ENCODE measurements at places on chromosomes 2 and 18.

DNA sequence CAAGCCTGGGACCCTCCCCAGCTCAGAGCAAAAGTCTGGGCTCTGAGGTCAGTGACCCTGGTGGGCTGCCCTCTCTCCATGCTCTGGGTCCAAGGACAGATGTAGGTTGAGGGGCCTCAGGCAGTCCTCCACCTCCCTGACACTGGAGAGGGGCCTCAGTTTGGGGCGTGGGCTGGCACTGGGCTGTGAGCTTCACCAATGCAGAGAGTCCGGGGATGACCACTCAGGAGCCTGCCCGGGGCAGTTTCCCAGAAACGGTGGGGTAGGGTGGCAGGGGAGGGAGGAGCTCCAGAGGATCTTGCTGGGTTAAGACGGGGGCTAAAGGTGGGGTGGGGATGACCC lies 40.5 kb upstream of the SMAD7 start:
- DNase-seq, result no peak

- DNase-seq, result no peak
Observed at GRCh38 chr2:21361384-21361783, 237.6 kb downstream of the TDRD15 start.

GRCh38 chr2:225416616-225417367 lies 17.3 kb downstream of the NYAP2 start:
- no peak for DNase-seq

- no peak for DNase-seq
Observed at GRCh38 chr2:61425605-61426155, 45.2 kb downstream of the USP34 start.

DNA sequence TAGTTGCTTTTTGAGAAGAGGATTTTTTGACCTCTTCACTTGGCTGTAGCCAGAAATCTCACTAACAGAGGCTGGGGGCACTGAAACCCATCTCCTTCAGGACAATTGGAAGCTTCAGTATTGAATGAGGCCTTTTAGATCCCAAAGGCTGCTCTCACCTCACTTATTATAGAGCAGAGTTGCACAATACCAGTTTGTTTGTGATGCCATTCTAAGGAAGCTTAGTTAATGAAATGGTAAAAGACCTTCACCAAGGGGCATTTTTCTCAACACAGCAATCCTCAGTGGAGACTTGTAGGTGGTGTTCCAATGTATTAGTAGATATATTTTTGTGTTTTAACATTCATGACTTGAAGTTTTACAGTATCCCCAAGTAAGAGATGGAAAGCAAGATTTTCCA lies 71.0 kb upstream of the RFX8 start:
- no peak for DNase-seq

- no peak for DNase-seq
Observed at GRCh38 chr2:40095000-40095399, 315.9 kb upstream of the THUMPD2 start.

- no peak for DNase-seq
Observed at GRCh38 chr18:63000839-63001238, 285.5 kb downstream of the PHLPP1 start.

DNA sequence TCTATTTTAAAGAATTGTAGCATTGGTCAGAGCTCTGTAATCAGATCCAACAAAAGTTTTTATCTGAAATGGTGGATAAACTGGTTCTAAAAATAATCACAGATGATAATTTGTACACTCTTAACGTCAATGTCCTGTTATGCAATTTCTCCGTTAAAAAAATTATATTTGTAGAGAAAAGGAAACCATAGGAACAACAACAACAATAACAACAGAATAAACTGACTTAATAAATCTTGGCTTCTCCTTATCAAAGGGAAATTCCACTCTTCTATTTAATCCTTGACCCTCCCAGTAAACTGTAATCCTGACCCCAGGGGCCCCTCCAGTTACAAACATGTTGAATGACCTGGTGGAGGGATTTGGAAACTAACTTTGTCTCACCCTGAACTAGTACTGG lies 78.6 kb upstream of the ZFP36L2 start:
- no peak for DNase-seq

DNA sequence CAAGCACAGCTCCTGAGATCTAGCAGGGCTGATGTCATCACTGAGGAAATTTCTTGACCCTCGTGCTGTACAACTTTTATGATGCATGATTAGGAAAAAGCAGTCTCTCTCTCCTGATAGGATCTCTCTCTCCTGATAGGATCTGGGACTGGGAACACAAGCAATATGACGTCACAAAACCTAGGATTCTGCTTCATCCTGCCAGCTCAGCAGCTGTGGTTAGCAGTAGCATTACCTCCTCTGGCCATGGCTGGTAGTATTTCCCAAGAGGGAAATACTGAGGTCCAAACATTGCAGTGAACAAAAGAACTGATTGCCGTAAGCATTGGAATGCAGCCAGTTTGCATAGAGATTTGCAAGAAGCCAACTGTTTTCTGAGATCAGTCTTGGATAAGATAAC lies 521.2 kb upstream of the POU3F3 start:
- no peak for DNase-seq

DNA sequence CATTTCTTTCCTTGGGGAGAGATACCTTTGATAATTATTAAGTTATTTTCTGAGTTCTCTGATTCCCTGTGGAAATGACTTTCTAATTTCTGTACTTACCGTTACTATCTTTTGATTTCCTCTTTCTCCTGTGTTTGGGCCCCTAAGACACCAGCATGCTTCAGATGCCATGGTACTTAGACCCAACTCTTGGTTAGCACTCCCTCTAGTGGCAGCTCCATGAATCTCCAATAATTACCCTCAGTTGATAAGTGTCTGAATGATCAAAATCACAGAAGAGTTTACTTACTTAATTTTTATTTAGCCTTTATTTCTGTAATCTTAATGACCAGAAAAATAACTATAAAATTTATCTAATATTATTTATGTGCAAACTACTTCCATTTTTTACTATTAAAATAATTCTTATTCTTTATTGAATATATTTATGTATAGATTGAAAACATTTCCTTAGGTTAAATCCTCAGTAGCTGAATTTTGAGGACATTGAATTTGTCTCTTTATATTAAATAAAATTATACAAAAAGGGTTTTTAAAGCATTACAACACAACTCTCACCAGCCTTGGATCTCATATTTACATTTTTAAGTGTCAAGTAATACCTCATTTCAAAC lies 300.4 kb downstream of the KCNS3 start:
- DNase-seq, result peak; percentile 4

- no peak for DNase-seq
Observed at GRCh38 chr2:48445091-48445725, 84.7 kb upstream of the STON1 start.

DNA sequence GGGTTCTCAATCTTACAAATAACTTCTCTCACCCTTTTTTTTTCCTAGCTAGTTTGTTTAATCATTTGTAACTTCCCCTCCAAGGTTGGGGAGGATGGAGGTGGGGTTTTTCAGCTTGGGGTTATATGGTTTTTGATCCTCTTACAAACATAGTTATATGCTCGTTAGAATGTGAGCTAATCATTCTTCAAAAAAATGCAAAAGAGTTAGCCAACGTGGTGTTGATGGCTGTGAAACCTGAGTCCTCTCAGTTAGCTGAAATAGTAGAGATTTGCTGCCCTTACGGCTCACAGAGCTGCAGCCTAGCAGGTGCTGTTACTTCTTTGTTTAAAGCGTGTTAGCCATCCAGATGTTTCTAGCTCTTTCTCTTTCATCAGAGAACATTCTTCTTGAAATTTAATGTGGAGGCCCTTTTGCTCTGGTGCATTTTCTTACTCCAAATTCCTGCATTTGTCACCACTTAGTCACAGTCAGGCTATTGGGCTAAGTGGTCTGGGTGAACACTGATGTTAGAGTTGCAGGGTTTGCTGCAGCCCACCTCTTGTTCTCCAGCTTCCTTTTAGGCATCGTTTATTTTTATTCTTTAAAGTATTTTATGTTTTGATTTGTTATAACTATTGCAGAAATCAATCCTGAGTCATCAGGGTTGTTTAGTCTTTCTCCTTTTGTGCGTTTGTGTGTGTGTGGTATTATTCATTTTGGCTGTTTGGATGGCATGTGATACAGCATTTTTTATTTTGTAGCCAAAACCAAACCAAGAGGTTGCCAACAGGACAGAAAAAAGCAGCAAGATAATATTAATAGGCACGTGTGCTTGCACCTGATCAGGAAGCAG lies 41.1 kb downstream of the LIMS1 start:
- no peak for DNase-seq

GRCh38 chr2:100422320-100423055 lies 5.0 kb upstream of the CHST10 start:
- DNase-seq, result no peak

DNA sequence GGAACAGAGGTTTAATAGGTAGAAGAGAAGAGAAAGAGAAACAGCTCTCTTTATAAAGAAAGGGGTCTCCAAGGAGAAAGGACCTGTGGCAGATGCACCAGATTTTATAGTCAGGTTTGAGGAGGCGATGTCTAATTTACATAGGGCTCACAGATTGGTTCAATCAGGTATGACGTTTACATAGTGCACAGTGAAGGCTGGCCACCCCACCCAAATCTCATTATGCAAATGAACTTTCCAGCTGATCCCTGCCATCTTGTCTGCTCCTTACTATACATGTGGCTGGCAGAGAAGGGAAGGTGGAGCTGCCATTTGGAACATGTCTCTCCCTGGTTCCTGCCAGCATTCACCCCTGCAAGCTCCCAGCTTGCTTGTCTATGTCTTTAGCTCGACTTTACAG lies 557.8 kb downstream of the SUCLG1 start:
- DNase-seq, result no peak

DNA sequence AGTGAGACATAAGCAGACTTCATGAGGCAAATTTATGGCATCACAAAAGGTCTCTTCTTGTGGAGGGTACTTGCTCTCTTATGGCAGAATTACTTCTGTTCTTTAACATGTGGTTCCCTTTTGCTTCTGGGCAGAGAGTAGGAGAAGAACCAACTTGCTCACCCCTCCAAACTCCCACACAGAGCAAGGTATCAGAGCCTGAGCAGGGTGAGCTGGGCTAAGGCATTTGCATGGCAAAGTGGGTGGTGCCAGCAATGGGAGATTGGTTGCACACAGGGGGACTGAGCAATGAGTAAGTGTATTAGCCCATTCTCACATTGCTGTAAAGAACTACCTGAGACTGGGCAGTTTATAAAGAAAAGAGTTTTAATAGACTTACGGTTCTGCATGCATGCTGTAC lies 64.2 kb upstream of the ITGB6 start:
- no peak for DNase-seq

DNA sequence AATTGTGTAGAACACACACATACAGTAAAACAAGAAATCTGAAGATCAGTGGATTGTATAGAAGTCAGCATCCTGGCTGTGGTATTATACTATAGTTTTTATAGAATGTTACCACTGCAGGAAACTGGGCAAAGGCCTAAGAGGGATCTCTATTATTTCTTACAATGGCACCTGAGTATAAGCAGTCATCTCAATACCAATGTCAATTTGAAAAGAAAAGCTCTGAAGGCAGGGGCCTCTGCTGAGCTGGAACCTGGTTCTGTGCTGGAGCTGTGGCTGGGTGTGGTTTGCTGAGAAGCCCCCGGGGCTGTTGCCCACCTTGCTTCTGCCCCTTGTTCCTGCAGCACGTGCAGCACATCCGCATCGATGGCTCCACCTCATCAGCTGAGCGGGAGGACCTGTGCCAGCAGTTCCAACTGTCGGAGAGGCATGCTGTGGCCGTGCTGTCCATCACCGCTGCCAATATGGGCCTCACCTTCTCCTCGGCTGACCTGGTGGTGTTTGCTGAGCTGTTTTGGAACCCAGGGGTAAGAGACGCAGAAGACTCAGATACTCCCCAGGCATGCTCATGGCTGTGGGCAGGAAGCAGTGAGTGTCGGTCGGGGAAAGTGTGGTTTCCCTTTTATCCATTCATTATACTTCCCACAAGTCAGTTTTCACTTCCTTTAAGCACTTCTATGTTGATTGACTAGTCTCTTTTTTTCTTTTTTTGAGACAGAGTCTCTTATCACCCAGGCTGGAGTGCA lies 23.5 kb upstream of the RPL37A start:
- DNase-seq, result no peak

GRCh38 chr2:78118037-78118436 lies 595.9 kb upstream of the LRRTM4 start:
- no peak for DNase-seq

DNA sequence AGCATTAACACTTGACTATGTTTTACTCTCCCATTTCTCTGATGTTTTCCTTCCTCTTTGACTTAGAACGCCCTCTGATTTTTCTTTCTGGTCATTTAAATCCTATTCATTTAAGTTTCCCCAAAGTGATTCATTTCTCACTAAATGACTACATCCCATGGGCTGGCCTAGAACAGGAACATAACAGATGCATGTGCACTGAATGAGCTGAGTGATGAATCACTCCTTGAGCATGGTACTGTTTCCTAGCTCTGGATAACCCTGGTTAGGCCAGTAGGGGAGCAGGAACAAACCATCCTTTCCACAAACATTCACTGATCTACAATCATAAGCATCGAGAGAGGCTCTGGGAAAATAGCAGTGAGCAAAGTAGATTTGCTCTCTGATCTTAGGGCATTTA lies 221.9 kb upstream of the SETBP1 start:
- DNase-seq, result no peak

DNA sequence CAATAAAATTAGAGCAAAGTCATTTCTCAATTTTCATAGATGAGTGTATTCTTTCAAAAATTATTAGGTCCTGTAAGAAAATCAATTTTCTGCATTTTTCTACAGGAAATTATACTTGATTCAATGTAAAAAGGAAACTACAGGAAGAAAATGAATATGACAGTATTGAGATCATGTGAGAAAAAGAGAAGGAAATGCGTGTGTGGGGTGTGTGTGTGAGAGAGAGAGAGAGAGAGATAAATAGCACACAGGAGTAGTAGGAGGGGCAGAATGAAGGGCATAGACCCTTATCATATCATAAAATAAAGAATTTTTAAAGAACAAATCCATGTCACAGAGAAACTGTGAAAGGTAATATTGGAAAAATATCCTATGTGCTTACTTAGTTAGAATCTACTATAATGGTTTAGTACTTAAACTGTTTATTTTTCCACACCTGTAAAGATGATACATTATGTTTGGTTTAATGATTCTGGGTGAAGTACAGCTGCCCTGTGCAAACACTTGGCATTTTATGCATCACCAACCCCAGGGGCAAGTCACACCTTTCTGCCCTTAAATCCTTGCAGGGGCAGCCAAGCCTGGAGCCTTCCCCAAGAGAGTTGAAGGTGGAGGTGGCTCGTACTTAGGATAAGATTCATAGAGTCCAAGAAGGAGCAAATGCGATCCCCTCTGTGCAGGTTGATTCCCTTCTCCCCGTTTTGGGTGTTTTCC lies 276.4 kb downstream of the TGIF1 start:
- DNase-seq, result no peak

All from stimulated activated CD4-positive, alpha-beta T cell treated with anti-CD3 and anti-CD28 coated beads, Interleukin-1b, Interleukin-23, amount 100 ng/mL, for 1 hour (primary cell).